Esophagus (tissue), 2 donors: ENCODE measurements at places on chromosomes 7 and 10. TPM values are rescaled to one million over a fixed set of nuclear protein-coding genes. Genes with fewer than 3 reads are reported as not detected.

NUTM2E gene
- polyA plus RNA-seq, result not detected

MDFIC gene
- polyA plus RNA-seq, result 14.5 TPM

RNF148 gene
- polyA plus RNA-seq, result 0.06 TPM

TMEM26 gene
- 0.02 TPM for polyA plus RNA-seq

KLF6 gene
- polyA plus RNA-seq, result 41.6 TPM

ASAH2 gene
- polyA plus RNA-seq, result 0.18 TPM

WASHC2C gene
- 16.0 TPM for polyA plus RNA-seq

TMEM229A gene
- not detected for polyA plus RNA-seq

SNX10 gene
- polyA plus RNA-seq, result 0.44 TPM

TFEC gene
- polyA plus RNA-seq, result 0.16 TPM

APBB1IP gene
- 0.75 TPM for polyA plus RNA-seq

NACAD gene
- 0.65 TPM for polyA plus RNA-seq

GRB10 gene
- 5.0 TPM for polyA plus RNA-seq

WEE2 gene
- not detected for polyA plus RNA-seq

CACNB2 gene
- 3.8 TPM for polyA plus RNA-seq

MSMB gene
- 0.26 TPM for polyA plus RNA-seq

NRCAM gene
- polyA plus RNA-seq, result 0.96 TPM

FGFBP3 gene
- polyA plus RNA-seq, result 0.74 TPM

PLPP4 gene
- not detected for polyA plus RNA-seq

NUDCD3 gene
- polyA plus RNA-seq, result 20.5 TPM

PCDH15 gene
- not detected for polyA plus RNA-seq

DYDC2 gene
- 0.34 TPM for polyA plus RNA-seq

SPDYE5 gene
- not detected for polyA plus RNA-seq

GOT1 gene
- polyA plus RNA-seq, result 29.6 TPM

SPDYE16 gene
- polyA plus RNA-seq, result 0.08 TPM

PPP1R3A gene
- not detected for polyA plus RNA-seq

LRRC17 gene
- 0.26 TPM for polyA plus RNA-seq

JAKMIP3 gene
- polyA plus RNA-seq, result 0.09 TPM

NKX2-3 gene
- 0.14 TPM for polyA plus RNA-seq

HYAL4 gene
- not detected for polyA plus RNA-seq

PRKG1 gene
- polyA plus RNA-seq, result 0.84 TPM

SLC39A12 gene
- polyA plus RNA-seq, result 0.01 TPM

MKRN1 gene
- 38.1 TPM for polyA plus RNA-seq

LRRD1 gene
- 0.01 TPM for polyA plus RNA-seq

CDH23 gene
- polyA plus RNA-seq, result 1.6 TPM

THAP5 gene
- polyA plus RNA-seq, result 3.6 TPM

NPY gene
- 1.7 TPM for polyA plus RNA-seq

KCNMA1 gene
- 8.4 TPM for polyA plus RNA-seq

OAT gene
- 46.3 TPM for polyA plus RNA-seq

SMO gene
- 10.8 TPM for polyA plus RNA-seq
